CD8-positive, alpha-beta memory T cell (primary cell): ENCODE measurements at places on chromosomes 13 and 19. TPM values are rescaled to one million over a fixed set of nuclear protein-coding genes. Genes with fewer than 3 reads are reported as not detected.
A peak's percentile ranks its signal among the peaks of the same experiment; 100 is the strongest.

Gene OR10H1
- total RNA-seq, result not detected

- H3K36me3 ChIP-seq, result no peaks in the 10 kb centered on the region
- no peak overlapping the region for H3K27ac ChIP-seq
- DNase-seq, result no peak
These were observed 6.0 kb downstream of the RNASEH2B start for GRCh38 chr13:50915565-50915964.

DNA sequence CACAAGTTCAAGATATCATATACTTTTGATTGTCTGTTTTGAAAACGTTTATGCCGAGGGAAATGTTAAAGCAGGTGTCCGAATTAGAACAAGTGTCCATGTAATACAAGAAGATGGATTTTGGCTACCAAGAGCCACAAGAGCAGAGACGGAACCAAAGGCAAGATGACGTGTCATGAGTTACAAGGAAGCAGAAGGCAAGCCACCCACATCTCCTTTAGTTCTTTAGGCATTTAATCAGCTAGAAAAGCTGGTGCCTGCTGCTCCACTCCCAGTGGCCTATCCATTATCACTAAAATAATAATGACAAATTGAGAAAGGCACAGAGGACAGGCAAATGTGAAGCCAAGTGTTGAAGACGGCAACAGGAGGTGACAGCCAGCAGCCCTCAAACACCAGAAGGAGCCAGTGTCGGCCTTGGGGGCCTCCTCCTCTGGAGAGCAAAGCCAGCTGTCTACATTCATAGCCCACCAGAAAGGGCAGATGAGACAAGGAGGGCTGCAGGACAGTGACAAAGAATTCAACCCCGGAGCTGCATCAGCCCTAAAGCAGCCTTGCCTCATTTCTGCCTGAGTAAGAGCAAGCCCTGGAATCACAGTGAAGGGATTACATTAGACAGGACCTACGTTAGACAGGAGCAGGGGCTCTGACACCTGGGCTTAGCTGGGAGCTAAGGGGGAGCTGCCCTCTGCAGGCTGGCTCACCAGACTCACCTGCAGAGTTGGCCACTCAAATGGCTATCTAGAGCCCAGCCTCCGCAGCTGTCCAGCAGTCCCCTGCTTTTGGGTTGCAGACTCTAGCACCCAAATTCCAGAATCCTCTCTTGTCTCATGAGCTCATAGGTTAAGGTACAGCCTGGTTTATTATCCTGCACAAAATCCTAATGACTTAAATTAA lies 569.9 kb downstream of the UQCRFS1 start:
- H3K27ac ChIP-seq, result no peak overlapping the region
- no peaks in the 10 kb centered on the region for H3K27me3 ChIP-seq
- H3K4me1 ChIP-seq, result no peaks in the 10 kb centered on the region
- no peak for DNase-seq
- no peaks in the 10 kb centered on the region for H3K36me3 ChIP-seq
- H3K4me3 ChIP-seq, result no peak overlapping the region

Gene C5AR2
- 0.22 TPM for total RNA-seq

Gene SLITRK6
- not detected for total RNA-seq

GRCh38 chr13:79527698-79528097 lies 46.7 kb downstream of the NDFIP2 start:
- DNase-seq, result no peak
- H3K4me1 ChIP-seq, result peaks cover 4% of the 10 kb centered on the region
- H3K27ac ChIP-seq, result no peak overlapping the region
- H3K4me3 ChIP-seq, result no peak overlapping the region

Gene ADM5
- 7.2 TPM for total RNA-seq

GRCh38 chr19:18496167-18496979 lies 25.5 kb downstream of the ELL start:
- peak overlapping the region; percentile 87 for H3K27ac ChIP-seq
- no peaks in the 10 kb centered on the region for H3K36me3 ChIP-seq
- H3K4me1 ChIP-seq, result peaks cover 96% of the 10 kb centered on the region
- peak; percentile 90 for DNase-seq
- no peaks in the 10 kb centered on the region for H3K27me3 ChIP-seq
- peak overlapping the region; percentile 57 for H3K4me3 ChIP-seq

DNA sequence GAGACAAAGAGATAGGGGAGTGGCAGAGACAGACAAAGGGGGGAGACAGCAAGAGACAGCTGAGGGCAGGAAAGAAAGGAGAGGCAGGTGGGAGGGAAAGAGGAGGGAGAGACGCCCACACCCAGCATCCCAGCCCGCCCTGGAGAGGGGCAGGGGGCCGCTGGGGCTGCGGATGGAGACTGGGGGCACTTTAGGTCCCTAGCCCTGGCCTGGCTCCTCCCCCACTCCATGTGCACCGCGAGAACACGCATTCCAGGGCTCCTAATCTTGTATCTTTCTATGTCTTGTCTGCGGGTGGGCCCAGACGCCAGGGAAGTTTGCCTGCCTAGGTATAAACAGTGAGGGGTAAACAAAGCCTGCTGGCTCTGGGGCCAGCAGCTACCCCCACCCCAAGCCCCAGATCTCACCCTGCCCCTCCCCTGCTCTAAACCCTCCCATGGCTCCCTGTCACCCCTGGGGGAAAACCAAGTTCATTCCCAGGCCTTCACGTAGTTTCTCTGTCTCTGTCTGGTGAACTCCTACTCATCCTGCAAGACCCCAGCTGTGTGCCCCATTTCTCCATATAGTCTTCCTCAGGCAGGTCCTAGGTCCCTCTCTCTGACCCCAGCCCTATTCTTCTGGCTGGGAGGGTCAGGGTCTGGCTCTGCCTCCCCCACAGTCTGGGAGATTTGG lies 5.7 kb downstream of the TLE5 start:
- peaks cover 61% of the 10 kb centered on the region for H3K36me3 ChIP-seq
- no peak overlapping the region for H3K4me3 ChIP-seq
- no peaks in the 10 kb centered on the region for H3K27me3 ChIP-seq
- no peak for DNase-seq
- peaks cover 70% of the 10 kb centered on the region for H3K4me1 ChIP-seq
- no peak overlapping the region for H3K27ac ChIP-seq

Gene NANOS3
- 0.90 TPM for total RNA-seq

Gene WDR62
- 15.7 TPM for total RNA-seq

- DNase-seq, result no peak
- no peak overlapping the region for H3K4me3 ChIP-seq
These were observed 29.8 kb upstream of the KATNAL1 start for GRCh38 chr13:30337061-30337610.

GRCh38 chr19:21128901-21129698 lies 12.7 kb upstream of the ZNF431 start:
- no peaks in the 10 kb centered on the region for H3K36me3 ChIP-seq
- no peak overlapping the region for H3K4me3 ChIP-seq
- H3K27ac ChIP-seq, result peak overlapping the region; percentile 51
- no peaks in the 10 kb centered on the region for H3K27me3 ChIP-seq

Gene KCTD12
- total RNA-seq, result 5.1 TPM

- no peak overlapping the region for H3K27ac ChIP-seq
- no peak for DNase-seq
- H3K27me3 ChIP-seq, result no peaks in the 10 kb centered on the region
These were observed 52.8 kb downstream of the COL4A2 start for GRCh38 chr13:110359840-110360301.

DNA sequence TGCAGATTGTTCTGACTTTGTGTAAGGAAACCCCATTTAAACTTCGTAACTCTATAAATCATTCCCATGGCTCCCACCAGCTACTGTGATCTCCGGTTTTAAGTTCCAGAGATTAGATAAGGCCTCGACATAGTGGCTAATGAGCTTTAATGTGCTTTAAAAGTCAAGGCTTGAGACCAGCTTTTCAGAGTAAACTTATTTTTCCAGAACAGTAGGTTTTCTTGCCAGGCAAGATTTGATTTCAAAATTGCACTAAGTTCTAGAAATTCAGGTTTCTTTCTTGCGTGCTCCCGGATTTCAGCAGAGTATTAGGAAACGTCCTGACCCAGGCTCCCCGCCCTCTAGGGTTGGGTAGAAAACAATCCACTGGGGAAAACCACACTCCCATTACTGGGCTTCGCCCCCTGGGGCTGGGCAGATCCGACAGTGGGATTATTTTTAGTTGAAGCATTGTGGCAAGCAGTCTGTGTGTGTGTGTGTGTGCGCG lies 43.3 kb downstream of the CRYL1 start:
- H3K27me3 ChIP-seq, result no peaks in the 10 kb centered on the region
- H3K4me1 ChIP-seq, result peaks cover 1% of the 10 kb centered on the region
- H3K4me3 ChIP-seq, result no peak overlapping the region
- DNase-seq, result no peak

DNA sequence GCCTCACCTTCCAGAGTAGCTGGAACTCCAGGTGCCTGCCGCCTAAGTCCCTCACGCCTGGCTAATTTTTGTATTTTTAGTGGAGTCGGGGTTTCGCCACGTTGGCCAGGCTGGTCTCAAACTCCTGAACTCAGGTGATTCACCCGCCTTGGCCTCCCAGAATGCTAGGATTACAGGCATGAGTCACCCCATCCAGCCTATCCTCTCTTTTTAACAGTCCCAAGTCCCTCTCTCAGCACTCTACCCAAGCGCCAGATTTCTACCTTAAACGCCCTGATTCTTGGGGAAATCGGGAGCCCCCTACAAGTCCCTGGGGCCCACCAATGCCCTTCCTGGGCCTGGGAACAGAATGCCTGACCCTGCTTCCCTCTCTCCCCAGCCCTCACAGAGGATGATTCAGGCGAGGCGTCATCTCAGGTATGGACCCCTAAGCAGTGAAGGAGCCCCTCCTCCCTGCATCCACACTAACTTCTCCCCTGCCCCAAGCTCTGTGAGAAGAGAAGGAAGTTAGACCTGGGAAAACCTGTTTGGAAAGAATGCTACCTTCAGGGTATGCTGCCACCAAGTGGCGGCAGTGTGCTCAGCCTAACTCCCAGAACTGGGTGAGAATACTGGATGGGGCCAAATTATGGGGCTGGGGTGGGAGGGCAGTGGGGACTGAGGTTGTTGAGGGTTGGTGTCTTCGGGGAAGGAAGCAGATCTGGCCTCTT lies 20.8 kb upstream of the EBI3 start:
- H3K4me3 ChIP-seq, result no peak overlapping the region
- H3K36me3 ChIP-seq, result no peaks in the 10 kb centered on the region
- H3K4me1 ChIP-seq, result peaks cover 5% of the 10 kb centered on the region
- H3K27ac ChIP-seq, result no peak overlapping the region

GRCh38 chr13:33882804-33883203 lies 64.9 kb downstream of the RFC3 start:
- H3K36me3 ChIP-seq, result no peaks in the 10 kb centered on the region
- no peak overlapping the region for H3K4me3 ChIP-seq
- no peaks in the 10 kb centered on the region for H3K4me1 ChIP-seq
- no peaks in the 10 kb centered on the region for H3K27me3 ChIP-seq
- DNase-seq, result no peak
- H3K27ac ChIP-seq, result no peak overlapping the region
